ENCODE measurements at places on chromosomes 11 and 22. TPM values are rescaled to one million over a fixed set of nuclear protein-coding genes. Genes with fewer than 3 reads are reported as not detected.

Gene LMO2
- polyA plus RNA-seq = 0.16 TPM

Gene FAM180B
- polyA plus RNA-seq = 0.07 TPM

Gene OR8G1
- polyA plus RNA-seq = not detected

Gene MUC5AC
- 0.18 TPM for polyA plus RNA-seq

Gene SPON1
- polyA plus RNA-seq = not detected

Gene PARVG
- polyA plus RNA-seq = not detected

Gene MAPK8IP1
- polyA plus RNA-seq = 5.8 TPM

DNA sequence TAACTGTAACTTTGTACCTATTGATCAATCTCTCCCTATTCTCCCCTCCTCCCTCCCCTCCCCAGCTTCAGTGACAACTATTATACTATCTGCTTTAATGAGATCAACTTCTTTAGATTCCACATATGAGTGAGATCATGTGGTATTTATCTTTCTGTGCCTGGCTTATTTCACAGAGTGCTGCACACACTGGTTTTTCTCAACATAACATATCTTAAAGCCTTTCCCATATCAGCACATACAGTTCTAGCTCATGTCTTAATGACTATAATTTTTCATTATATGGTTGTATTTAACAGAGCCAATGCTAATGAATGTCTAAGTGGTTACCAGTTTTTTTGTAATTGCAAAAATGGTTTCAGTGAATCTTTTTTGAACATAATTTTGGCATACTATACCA is 340.3 kb upstream of the DDI1 start:
- no peak for DNase-seq

DNA sequence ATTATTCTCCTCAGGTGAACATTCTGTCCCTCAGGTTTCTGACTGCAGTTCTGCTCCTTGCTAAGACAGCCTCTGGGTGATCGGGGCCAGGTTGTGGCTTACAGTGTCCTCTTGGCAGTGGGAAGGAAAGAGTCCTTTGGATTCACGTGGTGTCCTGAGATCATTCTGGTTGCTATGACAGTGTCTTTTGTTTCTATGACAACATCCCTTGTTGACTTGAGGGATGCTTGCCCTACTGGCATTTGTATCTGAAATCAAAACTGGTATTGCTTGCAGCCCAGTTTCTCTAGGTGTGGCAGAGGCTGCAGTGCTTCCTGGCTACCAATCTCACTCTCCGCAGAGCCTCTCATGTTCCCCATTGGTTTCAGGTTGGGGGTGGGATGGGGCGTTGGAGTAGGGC is 151.8 kb upstream of the CCDC90B start:
- DNase-seq = no peak

- no peak for DNase-seq
Observed at GRCh38 chr22:43160497-43161126, 9.3 kb downstream of the TSPO start.

- DNase-seq = no peak
Observed at GRCh38 chr11:45082744-45083543, 63.5 kb upstream of the PRDM11 start.

GRCh38 chr11:126474220-126474619 is 118.7 kb downstream of the ST3GAL4 start:
- DNase-seq = no peak

DNA sequence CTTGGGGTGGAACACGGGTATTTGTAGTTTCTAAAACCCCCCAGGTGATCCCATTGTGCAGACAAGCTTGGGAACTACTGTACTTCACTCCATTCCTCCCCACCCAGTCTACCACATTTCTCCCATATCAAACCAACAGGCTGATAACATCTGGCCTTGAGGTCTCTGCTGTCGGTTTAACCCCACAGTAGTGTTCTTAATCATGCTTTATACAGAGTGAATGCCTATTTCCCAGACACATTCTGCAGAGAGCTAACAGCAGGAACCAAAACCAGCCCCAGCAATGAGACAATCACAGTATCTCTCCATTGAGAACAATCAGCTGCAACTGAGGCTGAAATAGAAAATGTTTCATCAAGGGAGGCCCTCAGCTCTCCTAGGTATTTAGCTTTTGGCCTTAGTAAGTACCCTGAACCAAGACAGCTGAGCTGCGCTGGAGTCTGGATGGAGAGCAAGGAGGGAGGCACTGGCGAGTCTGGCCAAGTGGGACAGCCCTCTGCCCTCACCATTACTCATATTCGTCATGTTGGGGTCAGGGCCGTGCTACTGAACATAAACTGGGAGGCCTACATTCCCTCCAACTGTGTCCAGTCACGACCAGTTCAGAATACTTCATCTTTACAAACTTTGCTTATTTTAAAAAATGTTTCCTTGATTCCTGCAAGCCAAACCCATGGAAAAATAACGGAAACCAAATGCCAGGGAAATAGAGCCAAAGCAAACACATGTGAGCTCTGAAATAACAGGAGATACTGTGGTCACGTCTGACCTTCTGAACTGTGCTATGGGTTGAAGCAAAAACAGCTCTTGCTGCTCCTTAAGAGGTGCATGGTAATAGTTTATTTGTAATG is 81.0 kb downstream of the CCDC34 start:
- DNase-seq = peak; percentile 83

- no peak for DNase-seq
Observed at GRCh38 chr22:47163856-47164513, 401.5 kb downstream of the TBC1D22A start.

- DNase-seq = no peak
Observed at GRCh38 chr11:79383874-79384273, 57.0 kb downstream of the TENM4 start.

DNA sequence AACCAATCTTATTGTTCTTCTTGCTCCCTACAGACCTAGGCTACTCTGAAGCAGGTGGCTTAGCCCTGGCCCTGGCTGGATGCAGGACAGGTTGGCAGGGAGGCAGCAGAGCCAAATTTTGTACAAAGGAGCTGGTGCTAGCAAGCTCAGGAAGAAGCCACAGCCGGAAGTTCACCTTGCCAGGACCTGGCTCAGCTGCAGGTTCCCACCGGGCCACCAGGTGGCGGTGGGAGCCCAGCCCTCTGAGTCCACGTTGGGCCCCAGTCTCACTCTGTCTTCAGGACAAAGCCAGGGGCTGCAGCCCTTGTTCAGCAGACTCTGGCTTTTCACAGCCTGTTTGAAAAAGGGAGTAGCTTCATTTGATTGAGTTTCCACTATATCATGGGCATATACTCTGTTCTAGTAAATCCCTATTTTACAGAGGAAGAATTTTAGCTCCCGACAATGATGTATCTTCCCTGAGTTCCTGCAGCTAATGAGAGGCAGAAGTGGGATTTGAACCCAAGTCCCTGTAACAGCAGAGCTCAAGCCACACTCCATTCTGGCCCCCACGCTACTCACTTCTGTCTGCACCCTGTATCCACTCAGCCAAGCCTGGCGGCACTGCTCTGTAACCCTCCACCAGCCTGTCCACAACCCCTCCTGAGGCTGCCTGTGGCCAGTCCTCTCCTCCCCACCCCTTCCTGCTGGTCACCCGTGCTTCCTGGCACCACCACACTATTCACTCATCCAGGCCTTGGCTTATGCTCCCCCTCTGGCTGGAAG is 3.3 kb downstream of the TKFC start:
- DNase-seq = peak; percentile 83

DNA sequence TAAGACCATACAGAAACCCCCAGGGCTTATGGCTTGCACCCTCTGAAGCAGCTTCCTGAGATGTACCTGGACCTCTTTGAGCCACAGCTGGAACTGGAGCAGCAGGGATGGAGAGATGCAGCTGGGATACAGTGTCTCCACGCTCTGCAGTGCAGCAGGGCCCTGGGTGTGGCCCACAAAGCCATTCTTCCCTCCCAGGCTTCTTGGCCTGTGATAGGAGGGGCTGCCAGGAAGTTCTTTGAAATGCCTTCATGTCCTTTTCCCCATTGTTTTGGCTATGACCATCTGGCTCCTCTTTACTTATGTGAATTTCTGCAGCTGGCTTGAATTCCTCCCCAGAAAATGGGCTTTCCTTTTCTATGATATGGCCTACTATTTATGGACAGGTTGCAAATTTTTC is 37.1 kb upstream of the RAB38 start:
- no peak for DNase-seq

DNA sequence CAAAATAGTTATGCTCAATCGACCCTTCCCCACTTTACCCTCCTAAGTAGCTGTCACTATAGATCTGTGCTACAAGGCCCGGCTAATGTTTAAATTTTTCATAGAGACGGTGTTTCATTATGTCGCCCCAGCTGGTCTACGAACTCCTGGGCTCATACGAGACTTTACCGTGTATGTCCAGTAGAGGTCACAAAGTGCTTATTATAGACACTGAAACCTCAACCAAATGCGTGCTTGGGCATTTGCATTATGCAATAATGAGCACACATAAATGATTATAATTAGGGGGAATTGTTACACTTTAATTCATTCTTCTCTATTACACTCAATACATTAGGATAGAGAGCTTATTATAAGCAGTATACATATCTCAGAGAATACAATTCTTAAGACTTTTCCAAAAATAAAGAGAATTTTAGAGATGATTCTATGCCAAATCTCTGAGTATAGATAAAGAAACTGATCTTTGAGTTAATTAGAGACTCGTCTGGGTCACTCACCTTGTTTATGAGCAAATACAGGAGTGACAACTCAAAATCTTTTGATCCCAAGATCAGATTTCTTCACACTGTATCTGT is 12.5 kb upstream of the MRPL16 start:
- DNase-seq = peak; percentile 32

- DNase-seq = no peak
Observed at GRCh38 chr11:31555938-31556337, 46.4 kb downstream of the ELP4 start.

DNA sequence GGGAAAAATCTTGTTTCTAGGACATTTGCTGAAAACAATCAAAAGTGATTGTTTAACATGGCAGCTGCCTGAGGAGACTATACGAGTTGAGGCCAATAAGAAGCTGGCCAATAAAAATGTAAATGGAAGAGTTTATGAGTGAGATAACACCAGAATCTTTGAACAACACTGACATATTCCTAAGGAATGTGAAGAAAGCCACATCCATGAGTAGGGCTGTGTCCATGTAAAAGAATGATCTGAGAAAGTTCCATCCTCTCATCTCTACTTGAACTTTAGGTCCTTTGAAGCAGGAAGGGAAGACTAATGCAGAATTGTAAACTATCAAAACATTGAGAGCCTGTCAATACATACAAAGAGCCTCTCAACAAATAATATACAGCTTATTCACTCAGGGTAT is 6.9 kb upstream of the CHORDC1 start:
- no peak for DNase-seq

GRCh38 chr11:15651816-15652215 is 537.1 kb downstream of the INSC start:
- no peak for DNase-seq

DNA sequence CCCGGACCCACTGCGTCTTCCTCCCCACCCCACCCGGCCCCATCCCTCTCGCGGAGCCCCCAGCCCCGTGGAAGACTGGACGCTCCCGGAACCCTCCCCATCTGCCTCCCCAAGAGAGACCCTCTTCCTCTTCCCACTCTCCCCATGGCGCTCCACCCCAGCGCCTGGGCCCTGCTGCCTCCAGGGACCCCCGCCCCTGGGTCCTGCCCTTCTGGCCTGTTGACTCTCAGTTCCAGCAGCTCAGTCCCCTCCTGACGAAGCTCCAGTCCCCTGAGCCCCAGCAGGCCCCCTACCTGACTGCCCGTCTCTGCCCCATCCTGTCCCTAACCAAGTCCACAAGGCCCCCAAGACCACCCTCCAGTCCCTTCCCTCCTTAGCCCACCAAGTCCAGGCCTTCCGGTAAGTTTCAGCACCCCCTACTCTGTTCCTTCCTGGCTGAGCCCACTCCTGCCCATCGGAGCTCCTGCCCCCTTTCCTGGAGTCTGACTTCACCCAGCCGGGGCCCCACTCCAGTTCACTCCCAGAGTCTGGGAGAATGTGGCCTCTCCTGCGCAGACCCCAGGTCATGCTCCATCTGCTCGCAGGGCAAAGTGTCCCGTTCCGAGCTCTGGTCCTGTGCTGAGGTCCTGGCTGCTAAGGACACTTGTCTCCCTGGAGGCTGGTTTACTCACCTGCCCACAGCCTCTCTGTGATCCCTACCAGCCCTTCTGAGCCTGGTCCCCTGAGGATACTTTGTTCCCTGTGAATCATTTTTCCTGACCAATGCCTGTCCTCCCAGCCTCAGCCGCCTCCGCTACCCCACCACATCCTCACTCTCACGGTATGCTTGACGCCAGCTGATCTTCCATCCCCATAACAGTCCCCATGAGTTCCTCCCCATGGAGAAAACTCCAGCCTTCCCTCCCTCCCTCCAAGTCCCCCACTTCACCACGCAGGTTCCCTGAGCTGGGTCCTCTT is 722 bp downstream of the IFITM10 start:
- peak; percentile 42 for DNase-seq

DNA sequence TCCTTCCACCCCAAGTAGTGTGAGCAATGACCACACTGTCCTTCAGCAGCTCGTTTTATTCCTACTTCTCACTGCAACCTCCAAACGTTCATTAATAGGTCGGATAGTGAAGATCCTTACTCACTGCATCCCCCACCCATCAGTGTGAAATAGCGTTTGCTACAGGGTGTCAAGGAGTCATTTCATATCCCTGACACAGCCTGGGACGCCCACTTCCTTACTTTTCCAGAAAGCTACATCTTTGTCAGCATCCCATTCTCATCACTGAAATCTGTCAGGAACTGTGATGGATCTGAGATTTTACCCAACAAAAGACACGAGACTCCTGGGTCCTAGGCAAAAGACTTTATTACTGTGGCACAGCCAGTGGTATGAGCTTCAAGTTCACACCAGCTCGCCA is 592.4 kb downstream of the NTM start:
- no peak for DNase-seq

DNA sequence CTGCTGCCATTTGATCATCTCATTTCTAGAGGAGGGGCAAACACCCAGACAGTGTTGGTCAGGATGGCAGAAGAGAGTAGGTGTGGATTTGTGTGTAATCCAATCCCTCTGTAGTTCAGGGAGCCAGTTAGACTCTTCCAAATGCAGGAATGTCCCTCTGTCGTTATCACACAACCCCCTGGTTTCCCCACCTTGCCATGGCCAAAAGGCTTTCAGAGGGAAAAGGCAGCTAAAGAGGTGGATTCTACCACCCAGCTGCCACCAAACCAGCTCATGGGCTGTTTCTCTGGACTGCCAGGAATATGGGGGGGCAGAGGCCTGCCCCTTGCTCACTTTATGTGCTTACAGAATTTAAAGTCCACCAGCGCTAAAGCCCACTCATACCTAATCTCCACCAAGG is 18.1 kb downstream of the TSKU start:
- DNase-seq = no peak

DNA sequence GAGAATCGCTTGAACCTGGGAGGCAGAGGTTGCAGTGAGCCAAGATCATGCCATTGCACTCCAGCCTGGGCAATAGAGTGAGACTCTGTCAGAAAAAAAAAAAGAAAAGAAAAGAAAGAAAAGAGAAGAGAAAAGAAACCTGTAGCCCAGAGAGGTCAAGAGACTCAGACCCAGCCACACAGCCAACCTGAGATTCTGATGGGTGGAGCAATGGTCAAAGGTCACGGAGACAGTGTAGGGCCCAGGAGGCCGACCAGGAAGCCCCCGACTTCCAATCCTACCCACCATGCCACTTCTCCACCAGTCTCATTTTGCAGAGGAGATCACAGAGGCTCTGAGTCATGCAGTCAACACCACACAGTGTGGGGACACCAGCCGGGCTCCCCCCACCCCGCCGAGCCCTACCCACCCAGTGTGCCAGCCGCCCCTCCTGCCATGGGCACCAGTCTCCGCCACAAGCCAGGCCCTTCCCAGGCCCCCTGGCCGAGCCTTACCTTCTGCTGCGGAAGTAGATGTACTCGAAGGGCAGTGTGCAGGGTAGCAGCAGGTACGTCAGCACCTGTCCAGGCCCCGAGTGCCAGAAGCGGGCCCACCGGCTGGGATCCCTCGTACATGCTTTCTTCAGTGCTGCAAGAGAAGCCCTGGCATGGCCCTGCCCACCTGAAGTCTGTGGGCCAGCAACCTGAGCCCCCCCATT is 7.9 kb downstream of the PNPLA5 start:
- DNase-seq = no peak
